ENCODE measurements at places on chromosomes 1 and 21.
A peak's percentile ranks its signal among the peaks of the same experiment; 100 is the strongest.

DNA sequence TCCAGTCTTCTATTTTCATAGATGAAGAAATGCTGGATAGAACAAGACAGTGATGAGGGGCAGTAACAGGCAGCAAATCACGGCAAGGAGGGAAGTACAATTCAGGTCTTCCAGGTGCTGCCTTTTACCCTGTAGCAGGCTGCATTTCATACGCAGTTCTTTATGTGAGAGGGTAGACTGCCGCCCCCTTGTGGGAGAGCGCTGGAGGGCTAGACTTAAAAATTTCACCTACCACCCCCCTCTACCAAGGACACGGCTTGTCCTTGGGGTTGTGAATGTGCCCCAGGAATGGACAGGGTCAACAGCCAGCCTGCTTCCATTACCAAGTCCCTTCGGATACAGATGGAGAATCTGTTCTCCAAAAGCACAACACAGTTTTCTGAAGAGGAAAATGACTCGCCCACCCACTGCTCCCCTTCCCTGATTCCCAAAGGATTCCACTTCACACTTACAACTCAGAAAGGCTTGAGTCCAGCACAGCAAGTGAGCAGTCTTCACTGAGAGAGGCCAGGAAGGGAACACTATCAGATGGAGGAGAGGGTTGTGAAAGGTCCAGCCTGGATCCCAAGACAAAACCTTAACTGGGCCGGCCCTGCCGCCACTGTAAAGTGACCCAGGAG, 7.4 kb downstream of the WDR77 start:
- DNase-seq, result no peak

DNA sequence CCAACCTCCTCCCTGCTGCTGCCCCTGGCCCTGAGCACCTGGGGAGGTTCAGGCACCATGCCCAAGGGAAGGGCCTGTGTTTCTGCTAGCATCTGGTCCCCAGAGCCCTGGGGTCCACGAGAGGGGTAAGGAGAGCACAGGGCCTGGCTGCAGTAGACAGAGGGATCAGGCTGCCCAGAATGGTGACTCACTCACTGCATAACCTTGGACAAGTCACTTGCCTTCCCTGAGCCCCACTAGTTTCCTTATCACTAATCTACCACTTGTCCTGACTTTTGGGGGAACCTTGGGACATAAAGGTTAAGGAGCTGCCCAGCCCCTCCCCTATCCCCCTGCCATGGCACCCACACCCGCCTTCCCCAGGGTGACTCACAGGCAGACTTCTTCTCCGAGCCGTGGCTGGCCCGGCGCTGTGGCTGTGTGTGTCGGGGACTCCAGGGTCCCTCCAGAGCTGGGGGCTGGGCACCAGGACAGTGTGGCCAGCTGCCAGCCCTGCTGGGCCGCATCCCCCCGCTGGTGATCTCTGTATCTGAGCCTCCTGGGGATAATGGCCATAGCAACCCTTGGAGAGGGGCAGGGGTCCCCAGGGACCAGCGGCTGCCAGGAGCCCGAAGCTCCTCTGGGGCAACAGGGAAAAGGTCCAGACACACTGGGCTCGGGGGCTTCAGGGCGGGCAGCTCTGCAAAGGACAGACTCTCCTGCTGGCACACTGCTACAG, 4.0 kb downstream of the ARHGEF19 start:
- no peak for DNase-seq

DNA sequence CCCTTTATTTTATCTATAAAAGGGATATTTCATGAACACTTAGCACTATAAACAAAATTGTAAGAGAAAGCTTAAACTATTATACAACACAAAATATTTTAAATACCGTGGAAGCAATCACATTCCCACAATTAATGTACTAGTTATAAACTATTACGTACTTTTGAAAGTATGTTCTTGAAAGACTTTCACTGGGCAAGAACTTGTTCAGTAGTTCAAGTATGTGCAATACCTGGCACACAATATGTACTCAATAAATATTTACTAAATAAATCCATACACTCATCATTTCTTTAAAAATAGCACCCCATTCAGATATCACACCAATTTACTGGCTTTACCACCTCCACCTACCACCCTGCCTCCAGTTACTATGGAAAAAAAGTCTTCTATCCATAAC, 12.6 kb upstream of the FMO2 start:
- DNase-seq, result no peak

GRCh38 chr1:43564551-43565348, 34.1 kb downstream of the PTPRF start:
- DNase-seq, result no peak

- no peak for DNase-seq
These were observed 12.0 kb downstream of the SETD4 start for GRCh38 chr21:36048357-36048756.

DNA sequence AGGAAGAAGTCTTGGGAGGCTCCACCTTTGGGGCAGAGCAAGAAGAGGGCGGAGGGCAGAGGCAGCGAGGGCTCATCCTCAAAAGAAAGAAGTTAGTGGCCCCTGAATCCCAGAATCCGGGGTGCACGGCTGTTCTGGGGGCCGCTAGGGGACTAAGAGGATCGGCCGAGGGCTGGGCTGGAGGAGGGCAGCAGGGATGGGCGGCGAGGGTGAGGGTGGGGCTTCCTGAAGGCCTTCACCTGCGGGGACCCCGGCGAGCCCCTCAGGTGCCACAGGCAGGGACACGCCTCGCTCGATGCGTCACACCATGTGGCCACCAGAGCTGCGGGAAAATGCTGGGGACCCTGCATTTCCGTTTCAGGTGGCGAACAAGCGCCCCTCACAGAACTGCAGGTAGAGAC, 23.9 kb downstream of the COL6A1 start:
- DNase-seq, result peak; percentile 55

GRCh38 chr1:54649130-54649898, 7.7 kb downstream of the MROH7 start:
- DNase-seq, result no peak

GRCh38 chr1:100177295-100178041, 588 bp downstream of the LRRC39 start:
- no peak for DNase-seq

DNA sequence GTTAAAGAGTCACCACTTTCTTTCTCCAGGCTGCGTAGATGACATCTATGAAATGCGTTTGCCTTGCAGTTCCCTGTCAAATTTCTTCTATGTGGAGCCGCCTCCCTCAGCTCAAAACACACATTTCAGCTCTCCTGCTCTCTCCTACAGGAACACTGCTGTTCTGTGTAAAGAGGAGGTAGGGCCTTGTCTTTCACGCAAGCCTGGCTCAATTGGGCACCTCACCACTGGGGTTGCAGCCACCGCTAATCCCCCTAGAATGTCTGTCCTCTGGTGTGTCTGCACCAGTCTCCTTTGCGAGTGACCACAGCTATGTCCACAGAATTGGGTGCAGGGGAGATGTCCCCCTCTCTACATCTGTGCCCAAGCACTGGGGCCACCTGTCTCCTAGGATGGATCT, 31.8 kb upstream of the CFHR4 start:
- no peak for DNase-seq

DNA sequence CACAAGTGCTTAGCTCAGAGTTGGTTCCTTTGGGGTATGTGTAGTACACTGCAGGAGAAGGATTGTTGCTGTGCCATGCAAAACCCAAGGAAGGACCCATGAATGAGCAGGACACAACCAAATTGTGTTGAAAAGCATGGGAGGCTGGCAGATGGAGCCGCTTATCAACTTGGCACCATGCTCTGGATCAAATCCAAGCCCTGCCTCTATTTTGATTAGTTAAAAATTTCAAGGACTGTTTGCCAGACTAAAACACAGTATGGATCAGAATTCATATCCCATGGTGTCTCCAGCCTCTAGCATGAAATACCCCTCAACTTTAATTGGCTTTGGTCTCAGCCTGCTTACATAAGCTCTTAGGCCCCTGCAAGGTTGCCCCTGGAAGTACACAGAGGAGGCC, 27.8 kb downstream of the CCDC185 start:
- DNase-seq, result no peak

DNA sequence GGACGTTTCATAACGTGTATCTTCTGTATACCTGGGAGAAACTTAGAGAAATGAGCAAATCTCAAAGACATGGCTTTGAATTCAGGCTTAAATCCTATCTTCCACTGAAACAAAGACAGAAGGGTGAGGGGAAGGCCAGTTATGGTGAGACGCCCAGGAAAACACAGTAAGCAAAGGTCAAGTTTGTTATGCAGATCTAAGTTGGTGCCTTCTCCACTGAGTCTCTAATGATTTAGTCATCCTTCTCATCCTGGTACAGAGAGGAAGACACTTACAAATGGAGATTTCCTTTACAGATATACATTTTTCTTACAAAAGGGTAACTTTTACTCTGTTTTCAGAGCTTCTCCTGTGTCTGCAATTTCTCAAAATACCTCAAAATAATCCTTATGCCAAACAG, 64.4 kb downstream of the MAP3K7CL start:
- DNase-seq, result no peak

- DNase-seq, result no peak
These were observed 1049.6 kb upstream of the ADGRL4 start for GRCh38 chr1:80056179-80056578.

DNA sequence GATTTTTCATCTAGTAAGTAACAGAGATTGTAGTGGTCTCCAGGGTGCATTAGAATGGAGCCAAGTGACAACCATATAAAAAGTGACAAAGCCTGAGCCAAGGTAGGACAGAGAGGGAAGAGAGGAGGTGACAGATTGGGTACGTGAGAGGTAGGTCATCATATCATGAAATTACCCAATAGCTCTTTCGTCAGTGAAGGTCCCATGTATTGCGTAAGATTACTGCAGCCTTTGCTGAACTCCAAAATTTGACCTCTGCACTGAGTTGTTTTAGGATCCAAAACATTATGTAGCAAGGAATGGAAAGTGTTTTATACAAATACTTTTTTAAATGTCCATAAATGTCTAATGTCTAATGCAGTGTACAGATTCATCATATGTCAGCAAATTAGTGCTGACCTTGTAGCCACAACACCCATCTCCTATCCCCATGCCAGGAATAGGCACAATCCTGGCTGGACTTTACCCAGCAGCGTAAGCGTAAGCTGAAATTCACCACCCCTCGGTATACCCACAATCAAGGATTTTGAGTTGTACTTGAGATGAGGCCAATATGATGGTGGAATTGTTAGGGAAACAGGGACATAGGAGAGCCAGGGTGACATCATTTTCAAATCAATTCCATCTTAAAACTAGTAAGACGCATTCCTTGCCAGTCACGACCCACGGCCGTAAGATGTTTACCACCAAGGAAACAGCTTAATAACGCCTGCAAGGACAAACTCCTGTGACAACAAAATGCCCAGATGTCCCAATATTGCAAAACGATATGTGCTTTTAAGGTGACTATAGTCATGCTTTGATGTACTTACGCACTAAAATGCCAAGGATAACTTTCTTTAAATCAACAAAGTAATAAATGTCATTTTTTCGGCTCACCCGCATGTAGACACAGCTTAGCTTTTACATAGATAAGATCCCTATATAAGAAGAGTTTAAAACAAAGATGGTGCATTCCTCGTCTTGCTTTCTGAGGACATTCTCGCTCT, 38.1 kb upstream of the GREM2 start:
- DNase-seq, result no peak

GRCh38 chr1:24400065-24400464, 13.5 kb downstream of the STPG1 start:
- DNase-seq, result no peak

DNA sequence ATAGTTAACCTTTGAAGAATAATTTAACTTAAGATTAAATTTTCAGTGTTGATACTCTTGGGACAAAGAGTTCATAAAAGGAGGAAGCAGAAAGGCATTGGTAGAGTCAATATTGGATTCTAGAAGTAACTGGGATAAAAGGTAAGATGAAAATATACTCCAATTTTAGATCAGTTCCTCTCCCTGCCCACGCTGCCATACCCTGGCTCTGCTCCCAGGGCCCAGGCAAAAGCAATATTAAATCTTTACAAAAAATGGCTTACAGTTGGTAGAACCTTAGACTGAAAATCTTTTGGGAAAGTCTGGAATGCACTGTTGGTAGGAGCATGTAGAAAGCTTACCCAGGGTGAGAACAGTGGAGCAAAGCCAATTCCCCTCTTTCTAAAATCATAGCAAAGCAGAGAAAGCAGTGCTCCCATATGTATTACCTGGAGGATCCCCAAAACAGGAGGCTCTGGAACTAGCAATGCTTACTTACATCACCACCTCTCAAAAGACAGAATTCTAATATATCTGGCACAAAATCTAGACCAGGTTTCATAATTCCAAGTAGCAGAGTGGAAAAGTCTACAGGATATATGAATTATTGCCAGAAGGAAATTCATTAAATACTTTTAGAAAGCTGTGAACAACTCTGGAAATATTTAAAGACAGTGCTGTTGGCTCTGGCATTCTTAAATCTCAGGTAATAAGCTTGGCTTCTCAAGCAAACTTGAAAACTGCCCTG, 24.5 kb downstream of the KIAA0319L start:
- no peak for DNase-seq

- no peak for DNase-seq
These were observed 1.9 kb upstream of the OR13G1 start for GRCh38 chr1:247681288-247681897.

DNA sequence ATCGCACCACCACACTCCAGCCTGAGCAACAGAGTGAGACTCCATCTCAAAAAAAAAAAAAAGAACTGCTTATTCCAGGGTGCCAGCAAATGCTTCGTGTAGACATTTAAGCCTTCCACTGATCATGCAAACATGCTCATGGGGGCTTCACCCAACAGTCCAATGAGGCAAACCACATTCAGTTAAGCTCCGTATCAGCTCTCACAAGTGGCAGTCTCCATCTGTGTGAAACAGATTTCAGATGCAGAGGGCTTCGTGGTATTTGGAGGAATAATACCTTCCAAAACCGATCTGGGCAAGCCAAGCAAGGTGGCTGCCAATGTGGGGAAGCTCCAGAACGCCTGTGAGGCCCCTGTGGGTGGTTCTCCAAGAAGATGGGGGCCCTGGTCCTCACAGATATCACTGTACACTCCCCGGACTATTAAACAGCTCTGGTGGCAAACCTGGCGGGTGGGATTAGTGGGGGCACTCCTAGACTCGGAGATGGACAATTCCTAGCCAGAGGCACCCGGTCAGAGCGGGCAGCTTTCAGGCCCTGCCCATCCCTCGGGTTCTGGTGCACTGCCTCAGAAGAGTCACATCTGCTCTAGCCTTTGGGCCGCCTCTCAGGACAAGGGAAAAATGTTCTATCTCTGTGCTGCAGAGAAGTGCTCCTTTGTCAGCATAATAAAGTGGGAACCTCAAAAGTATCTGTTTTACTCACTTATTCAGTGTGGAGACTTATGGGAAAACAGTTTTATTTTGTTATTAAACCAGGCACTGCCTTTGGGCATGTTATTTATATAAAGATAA, 10.2 kb downstream of the CREG1 start:
- DNase-seq, result no peak

DNA sequence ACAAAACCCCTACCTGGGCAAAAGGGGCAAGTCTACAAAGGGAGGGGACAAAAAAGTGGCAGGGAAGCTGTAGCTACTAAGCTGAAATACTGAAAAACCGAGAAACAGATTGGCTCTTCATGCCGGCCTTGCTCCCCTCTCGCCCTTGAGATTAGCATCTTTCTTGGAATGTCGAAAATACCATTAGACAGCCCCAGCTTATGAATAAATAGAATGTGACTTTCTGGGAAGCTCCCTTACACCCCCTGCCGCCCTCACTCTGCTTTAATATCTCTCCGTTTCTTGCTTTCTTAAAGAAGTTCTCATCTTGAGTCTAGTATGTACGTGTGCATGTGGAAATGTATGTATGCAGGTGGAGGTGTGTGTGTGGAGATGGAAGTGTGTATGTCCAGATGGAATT, 14.1 kb downstream of the TRAF3IP3 start:
- DNase-seq, result no peak

- no peak for DNase-seq
These were observed 8.6 kb downstream of the ACOT7 start for GRCh38 chr1:6384962-6385361.

GRCh38 chr1:204459706-204460105, 34.9 kb downstream of the PIK3C2B start:
- DNase-seq, result no peak

All from right atrium auricular region (tissue), 2 donors.